Thoracic aorta (tissue), 2 donors: ENCODE measurements at places on chromosomes 2 and 18.

DNA sequence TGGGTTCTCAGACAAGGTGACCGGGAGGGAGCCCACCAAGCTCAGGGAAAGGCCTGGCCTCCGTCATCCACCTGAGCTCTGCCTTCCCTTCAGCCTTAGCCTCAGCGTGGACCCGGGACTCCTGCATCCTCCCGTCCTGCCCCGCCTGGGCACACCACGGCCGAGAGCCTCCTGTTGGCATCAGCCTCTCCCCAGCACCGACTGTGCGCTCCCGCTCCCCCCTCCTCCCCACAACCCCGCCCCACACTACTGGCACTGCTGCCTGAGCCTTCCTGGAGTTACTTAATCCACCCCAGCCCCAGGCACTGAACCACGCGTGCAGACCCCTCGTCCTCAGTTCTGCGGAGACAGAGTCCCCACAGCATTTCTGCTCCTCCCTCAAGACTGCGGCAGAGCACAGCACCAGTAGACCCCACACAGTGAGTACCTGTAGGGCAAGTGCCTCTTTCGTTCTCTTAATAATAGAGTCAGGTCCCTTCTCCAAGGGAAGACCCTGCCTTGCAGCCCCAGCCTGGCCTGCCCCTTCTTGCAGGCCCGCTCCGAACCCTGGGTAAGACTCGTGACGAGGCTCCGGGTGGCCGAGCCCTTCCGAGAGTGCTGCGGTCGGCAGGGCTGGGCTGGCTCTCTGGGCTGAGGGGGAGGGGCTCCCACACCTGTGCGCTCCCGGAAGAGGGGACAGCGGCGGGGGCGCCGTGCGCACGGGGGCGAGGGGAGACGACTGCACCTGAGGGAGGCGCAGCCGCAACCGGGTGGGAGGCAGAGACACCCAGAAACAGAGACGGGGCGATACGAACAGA, at the start of gene AMER3:
TSS of gene AMER3 (plus strand) at position 285 of the 797 bp plus-strand sequence. CDS start 6,533 bp downstream, outside the sequence.
- H3K36me3 ChIP-seq, result no peaks in the 10 kb centered on the region
- peaks cover 4% of the 10 kb centered on the region for H3K4me1 ChIP-seq
- no peak within 1 kb of the TSS for H3K27ac ChIP-seq
- peaks cover 3% of the 10 kb centered on the region for H3K27me3 ChIP-seq
- H3K4me3 ChIP-seq, result no peak within 1 kb of the TSS

DNA sequence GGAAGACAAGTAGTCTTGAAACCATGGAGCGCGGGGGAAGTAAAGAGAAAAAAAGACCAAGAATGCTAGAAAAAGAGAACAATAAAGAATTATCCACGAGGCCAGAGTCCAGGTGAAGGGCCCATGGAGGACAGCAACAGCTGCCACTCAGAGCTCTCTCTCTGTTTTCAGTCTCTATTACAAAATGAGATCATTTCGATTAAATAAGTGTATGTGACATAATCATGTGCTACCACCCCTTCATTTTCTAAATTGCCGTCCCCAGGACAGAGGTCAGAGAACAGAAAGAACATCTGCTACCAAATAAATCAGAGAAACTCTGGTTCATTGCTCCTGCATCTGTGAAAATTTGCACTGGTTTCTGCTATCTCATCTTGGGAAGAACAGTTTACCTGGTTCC, 838.7 kb downstream of the RNF144A start:
- H3K27me3 ChIP-seq, result no peaks in the 10 kb centered on the region
- H3K27ac ChIP-seq, result no peak overlapping the region
- H3K36me3 ChIP-seq, result no peaks in the 10 kb centered on the region
- H3K4me1 ChIP-seq, result no peaks in the 10 kb centered on the region
- no peak overlapping the region for H3K4me3 ChIP-seq

DNA sequence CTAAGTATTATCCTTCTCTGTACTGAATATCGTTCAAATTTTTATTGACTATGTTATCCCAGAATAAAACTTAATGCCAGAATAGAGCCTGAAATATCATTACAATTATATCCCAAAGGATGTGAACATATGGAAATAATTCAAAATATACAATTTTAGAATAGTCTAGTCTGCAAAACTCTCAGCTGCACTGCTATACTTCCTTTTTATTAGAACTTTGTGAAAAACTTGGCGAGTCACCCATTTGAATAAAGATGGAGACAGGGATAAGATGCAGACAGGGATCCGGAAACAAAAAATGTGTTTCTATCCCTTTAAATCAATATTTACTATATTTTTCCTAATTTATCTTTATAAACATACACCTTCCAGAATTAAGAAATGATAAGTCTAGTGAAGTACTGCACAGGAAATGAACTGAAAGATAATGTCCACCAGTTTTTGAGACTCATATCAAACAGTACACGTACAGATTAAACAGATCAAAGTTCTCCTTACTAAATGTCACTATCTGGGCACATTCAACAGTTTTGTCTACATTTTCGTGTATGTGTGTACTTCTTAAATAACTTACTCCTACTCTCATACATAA, 107.8 kb downstream of the MEP1B start:
- peaks cover 18% of the 10 kb centered on the region for H3K4me1 ChIP-seq
- peaks cover 3% of the 10 kb centered on the region for H3K36me3 ChIP-seq
- no peak overlapping the region for H3K27ac ChIP-seq
- no peak for DNase-seq
- no peak overlapping the region for H3K4me3 ChIP-seq
- H3K27me3 ChIP-seq, result no peaks in the 10 kb centered on the region

GRCh38 chr2:208285853-208286252, 19.8 kb downstream of the PIKFYVE start:
- no peaks in the 10 kb centered on the region for H3K4me1 ChIP-seq
- no peak overlapping the region for H3K4me3 ChIP-seq
- H3K27ac ChIP-seq, result no peak overlapping the region
- no peaks in the 10 kb centered on the region for H3K27me3 ChIP-seq
- no peak for DNase-seq

DNA sequence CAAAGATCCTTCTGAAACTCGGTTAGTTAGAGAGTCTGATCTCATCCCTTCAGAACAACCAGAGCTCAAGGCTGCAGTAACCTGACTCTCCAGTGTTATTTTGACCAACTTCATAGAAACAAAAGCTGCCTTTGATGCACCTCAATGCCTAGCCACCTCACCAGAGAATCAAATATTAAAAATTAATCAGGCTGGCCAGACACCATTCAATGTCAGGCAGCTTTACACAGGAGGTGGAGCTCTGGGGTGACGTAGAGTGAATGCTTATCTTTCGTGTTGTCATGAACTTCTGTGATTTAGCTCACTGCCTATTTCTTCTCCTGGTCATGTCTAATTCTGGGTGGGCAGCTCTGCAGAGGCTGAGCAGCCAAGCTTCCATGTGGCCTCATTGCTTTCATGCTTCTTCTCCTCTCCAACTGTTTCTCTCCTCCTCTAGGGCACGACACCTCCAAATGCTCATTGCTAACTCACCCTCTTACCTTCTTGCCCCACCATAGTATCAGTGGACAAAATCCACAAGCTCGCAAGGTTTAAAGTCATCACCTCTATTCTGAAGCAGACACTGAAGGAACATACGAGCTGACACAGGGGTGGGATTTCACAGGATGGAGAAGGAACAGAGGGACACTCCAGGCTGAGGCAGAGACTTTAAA, 39.4 kb downstream of the AAK1 start:
- H3K36me3 ChIP-seq, result no peaks in the 10 kb centered on the region
- peak overlapping the region; percentile 20 for H3K27ac ChIP-seq
- no peaks in the 10 kb centered on the region for H3K27me3 ChIP-seq
- H3K4me1 ChIP-seq, result peaks cover 54% of the 10 kb centered on the region
- no peak for DNase-seq
- no peak overlapping the region for H3K4me3 ChIP-seq

- H3K4me1 ChIP-seq, result no peaks in the 10 kb centered on the region
- no peak overlapping the region for H3K4me3 ChIP-seq
- H3K27ac ChIP-seq, result no peak overlapping the region
- DNase-seq, result no peak
- no peaks in the 10 kb centered on the region for H3K36me3 ChIP-seq
Measured at GRCh38 chr2:79200762-79201161, 41.2 kb upstream of the REG3A start.
